ENCODE measurements at places on chromosomes 4 and X.

DNA sequence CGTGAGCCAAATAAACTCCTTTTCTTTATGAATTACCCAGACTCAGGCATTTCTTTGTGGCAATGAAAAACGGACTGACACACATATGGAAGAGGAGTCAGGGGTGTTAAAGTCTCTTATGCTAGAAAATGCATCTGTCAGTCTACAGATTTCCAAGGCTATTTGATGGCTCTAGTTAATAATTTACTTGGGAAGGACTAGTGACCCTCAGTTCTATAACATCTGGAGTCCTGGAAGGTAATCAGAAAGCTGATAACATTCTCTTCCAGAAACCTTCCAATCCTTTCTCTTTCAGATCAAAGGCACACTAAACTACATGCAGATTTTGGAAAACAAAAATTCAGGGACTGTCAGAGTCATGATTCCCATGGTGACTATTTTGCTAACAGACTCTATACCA lies 142.0 kb upstream of the TEX13D start:
- no peak for DNase-seq

DNA sequence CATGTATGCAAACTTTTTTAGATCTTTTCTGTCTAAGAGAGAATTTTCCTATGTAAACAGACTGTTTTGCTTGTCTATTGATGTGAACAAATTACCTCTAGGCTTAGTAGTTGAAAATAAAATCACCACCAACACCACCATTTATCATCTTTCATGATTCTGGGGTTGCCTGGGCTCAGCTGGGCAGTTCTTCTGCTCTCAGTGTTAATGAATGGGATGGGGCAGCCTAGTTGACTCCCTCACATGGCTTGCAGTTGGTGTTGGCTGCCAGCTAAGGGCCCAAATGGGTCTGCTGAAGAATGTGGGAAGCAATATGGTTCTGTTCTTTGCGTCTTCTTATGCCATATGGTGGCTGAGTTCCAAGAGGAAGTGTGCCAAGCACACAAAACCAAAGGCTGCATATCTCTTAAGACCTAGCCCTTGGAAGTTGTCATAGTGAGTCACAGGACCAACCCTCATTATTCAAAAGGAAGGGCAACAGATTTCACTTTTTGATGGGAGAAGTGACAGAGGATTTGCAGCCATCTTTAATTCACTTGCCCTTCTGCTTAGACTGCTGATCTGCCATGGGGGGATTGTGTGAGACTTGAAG lies 17.9 kb downstream of the REELD1 start:
- DNase-seq: no peak

DNA sequence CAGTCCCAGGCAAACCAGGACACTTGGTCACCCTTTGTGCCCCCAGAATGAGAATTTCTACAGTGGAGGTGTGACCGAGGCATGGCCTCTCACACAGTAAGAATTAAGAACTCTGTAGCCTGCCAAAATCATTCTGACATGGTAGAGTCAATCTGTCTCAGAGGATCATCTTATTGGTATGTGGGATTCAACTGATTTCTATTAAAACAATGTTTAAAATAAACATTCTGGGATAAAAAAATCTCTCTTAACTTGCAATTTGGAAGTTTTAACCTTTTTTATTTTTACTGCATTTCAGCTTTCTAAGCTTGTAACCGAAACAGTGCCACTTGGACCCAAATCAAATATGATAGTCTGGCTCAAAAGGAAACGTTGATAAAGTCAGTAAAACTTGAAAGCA lies 165.4 kb upstream of the LDB2 start:
- no peak for DNase-seq

DNA sequence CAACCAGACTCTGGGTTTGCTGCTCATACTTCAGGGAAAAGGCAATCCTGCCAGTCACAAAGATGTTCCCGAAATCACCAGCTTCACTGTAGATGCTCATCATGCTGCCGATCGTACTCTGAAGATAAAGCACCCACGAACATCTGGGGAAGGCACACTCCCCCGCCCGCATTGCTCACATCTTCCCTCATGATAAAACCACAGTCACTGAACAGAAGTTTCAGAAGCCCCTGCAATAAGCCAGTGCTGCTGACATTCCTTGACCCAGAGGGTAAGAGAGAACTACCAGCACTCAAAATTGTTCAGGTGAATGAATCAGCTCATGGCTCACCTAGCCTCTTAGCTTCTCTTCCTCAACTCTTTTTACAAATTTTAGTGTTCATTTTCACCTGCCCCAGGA lies 43.1 kb downstream of the SRPX2 start:
- DNase-seq: no peak
